Suppressor macrophage treated with lipopolysaccharide for 1 hour (primary cell): ENCODE measurements at places on chromosomes 2 and 18.

DNA sequence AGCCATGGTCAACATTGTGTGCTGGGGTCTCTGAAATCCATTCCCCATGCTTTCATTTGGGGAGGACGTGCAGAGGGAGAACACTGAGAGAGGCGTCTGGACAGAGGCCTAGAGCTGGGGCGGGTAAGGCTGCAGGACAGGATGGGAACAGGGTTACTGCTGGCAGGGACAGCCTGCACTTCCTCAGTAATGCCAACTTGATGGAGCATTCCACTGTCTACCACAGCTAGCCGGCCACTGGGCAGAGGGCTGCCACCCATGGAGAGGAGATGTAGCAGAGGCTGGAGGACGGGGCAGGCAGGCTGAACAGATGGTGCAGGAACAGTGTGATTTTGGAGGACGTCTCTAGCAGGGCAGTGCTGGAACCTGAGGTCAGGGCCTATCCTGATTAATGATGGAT is 29.3 kb downstream of the MRPL33 start:
- DNase-seq = no peak

- DNase-seq = peak; percentile 41
These were observed 22.8 kb downstream of the ZSCAN30 start for GRCh38 chr18:35267161-35267651.

DNA sequence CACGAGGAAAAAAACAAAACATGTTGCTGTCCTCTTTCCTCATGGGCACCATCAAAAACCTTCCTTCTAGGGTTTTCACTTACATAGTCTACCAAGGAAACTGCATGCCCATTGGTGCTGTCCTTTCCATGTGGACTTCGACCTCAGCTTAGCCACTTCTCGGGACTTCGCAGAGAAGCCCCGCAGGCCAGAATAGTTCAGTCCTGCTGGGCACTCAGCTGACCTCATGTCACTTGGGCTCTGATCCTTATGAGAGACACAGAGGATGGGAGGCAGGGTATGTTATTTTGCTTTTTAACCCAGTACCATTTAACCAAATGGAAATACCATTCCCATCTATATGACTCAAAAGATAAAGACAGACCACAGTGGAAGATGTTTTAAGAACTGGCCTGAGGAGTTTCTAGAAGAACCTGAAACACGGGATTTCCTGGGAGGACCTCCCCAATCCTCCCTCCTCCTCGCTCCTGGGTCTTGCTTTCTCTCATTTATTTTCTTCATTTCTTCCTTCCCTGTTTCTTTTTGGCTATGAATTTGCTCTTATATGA is 28.4 kb downstream of the AAK1 start:
- no peak for DNase-seq

DNA sequence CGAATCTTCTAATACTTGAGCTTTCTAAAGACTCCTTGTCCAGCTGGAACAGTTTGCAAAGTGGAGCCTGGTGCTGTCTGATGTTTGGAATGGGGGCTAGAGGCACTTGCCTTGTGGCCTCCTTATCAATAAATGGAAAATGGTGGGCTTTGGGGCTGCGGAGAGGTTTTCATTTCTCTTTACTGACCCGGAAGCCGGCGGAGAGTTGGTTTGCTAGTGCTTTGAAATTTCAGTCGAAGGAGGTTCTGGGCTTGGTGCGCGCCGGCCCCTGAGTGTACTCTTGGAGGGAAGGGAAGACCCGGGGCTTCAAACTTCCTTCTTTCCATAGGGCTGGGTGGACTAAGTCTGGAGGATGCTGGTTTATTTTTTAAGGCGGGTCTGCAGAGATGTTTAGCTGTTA is 714 bp downstream of the RPIA start:
- peak; percentile 33 for DNase-seq

DNA sequence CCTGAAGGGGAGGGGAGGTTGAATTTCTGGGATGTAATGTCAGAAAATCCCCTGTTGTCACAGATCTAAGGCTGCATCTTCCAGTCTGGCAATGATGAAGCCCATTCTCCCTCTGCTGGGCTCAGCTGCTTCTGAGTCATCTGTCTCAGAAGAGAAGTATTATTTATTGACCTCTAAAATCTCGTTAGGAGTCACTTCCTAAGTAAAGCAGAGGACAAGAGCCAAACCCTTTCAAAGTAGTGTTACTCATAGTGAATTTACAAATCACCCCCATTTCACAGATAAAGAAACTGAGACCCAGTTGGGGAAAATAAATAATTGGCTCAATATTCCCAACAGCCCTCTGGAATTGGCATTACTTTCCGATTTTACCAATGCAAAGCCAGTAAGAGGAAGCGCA is 167.3 kb upstream of the SKOR2 start:
- peak; percentile 55 for DNase-seq

DNA sequence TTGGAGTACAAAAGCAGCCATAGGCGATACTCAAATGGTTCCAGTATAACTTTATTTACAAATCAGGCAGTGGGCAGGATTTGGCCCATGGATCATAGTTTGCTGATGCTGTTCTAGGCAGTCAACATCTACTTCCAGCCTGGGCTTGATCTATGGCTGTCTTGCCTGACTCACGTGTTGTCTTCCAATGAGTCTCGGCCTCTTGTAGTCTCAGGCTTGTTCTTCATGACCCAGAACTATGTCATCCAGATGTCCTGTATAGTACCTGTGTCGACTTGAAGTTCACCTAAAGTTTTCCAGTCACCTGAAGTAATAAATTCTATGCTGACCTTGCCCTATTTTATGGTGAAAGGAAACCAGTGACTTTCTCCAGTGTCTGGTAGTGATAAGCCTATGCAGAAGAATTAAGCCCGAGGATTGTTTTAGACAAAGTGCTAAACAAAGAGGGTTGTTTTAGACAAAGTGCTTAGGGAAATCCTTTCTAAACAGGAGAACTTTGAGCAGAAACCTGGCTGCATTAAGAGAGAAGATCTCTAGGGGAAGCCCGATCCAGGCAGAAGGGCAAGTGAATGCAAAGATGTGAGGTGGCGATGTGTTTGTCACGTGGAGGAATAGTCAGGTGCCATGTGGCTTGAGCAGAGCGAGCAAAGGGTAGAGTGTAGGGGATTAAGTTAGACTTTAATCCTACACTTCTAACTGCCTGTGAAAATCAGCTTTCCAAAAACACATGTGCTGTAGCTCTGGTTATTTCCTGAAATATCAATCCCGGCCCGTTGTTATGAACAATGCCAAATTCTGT is 8.5 kb upstream of the THNSL2 start:
- no peak for DNase-seq

DNA sequence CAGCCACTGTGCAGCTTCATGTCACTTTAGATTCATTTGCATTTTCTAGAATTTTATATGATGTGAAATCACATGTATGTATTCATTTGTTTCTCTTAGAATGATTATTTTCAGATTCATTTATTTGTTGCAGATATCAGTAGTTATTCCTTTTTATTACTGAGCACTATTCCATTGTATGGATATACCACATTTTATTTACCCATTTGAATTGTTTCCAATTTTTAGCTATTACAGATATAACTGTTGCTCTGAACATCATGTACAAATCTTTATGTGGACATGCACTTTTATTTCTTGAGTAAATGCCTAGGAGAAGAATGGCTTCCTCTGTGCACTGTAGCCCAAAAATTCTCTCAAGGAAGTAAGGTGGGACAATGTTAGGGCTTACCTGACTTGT is 767.8 kb upstream of the FANCL start:
- no peak for DNase-seq
